Esophagus squamous epithelium (tissue), 5 donors: ENCODE measurements at places on chromosomes 4 and X. TPM values are rescaled to one million over a fixed set of nuclear protein-coding genes. Genes with fewer than 3 reads are reported as not detected.

DNA sequence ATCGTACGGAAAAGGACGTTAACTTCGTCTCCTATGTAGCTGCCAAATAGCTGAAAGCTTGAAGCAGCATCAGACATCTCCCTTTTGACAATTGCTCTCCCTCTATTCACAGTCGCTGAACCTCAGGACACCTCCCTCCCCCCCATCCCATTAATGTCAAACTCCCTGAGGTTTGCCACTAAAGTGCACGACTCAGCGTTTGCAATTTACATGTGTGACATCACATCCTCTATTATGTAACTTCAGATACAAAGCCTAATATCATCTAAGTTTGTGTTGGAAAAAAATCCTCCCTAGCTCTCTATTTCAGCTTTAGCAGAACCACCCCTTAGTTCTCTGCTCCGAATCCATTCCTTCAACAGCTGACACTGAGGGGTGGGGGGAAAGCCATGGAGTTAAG is 5.5 kb upstream of the NR3C2 start:
- no peaks in the 10 kb centered on the region for H3K36me3 ChIP-seq
- no peaks in the 10 kb centered on the region for H3K27me3 ChIP-seq
- H3K4me3 ChIP-seq, result no peak overlapping the region
- DNase-seq, result no peak
- H3K4me1 ChIP-seq, result peaks cover 6% of the 10 kb centered on the region

DNA sequence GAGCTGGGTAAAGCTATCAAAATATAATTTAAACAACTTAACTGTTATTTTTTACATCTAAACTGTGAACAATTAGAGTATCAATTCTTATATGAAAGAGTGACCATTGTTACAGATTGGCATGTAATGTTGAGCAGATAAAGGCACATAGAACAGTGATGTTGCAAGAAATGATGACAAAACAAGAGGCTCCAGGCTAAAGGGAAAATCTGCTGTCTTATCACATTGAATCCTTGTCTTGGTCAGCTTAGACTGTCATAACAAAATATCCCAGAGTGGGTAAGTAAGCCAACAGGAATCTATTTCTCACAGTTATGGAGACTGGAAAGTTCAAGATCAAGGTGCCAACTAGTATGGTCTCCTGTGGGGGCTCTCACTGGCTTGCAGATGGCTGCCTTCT is 154.1 kb upstream of the PPP3CA start:
- H3K27ac ChIP-seq, result no peak overlapping the region
- no peaks in the 10 kb centered on the region for H3K4me1 ChIP-seq
- H3K36me3 ChIP-seq, result no peaks in the 10 kb centered on the region
- DNase-seq, result no peak
- H3K4me3 ChIP-seq, result no peak overlapping the region

- H3K36me3 ChIP-seq, result no peaks in the 10 kb centered on the region
- H3K4me3 ChIP-seq, result no peak overlapping the region
- no peaks in the 10 kb centered on the region for H3K4me1 ChIP-seq
- no peak for DNase-seq
- H3K27me3 ChIP-seq, result no peaks in the 10 kb centered on the region
- H3K27ac ChIP-seq, result no peak overlapping the region
Observed at GRCh38 chrX:119228512-119229252, 7.4 kb upstream of the PGRMC1 start.

Gene INPP4B
- total RNA-seq, result 14.3 TPM

- H3K4me1 ChIP-seq, result no peaks in the 10 kb centered on the region
- no peak for DNase-seq
- H3K36me3 ChIP-seq, result no peaks in the 10 kb centered on the region
- H3K27ac ChIP-seq, result no peak overlapping the region
Observed at GRCh38 chr4:112923516-112923915, 125.9 kb upstream of the ANK2 start.

GRCh38 chrX:72026341-72027023 is 105.2 kb downstream of the RTL5 start:
- no peaks in the 10 kb centered on the region for H3K27me3 ChIP-seq
- no peak overlapping the region for H3K27ac ChIP-seq
- H3K4me1 ChIP-seq, result no peaks in the 10 kb centered on the region
- no peaks in the 10 kb centered on the region for H3K36me3 ChIP-seq

Gene TNMD
- not detected for total RNA-seq

- no peaks in the 10 kb centered on the region for H3K27me3 ChIP-seq
- H3K4me1 ChIP-seq, result no peaks in the 10 kb centered on the region
- no peak for DNase-seq
- no peak overlapping the region for H3K27ac ChIP-seq
Observed at GRCh38 chr4:154033921-154034320, 245.0 kb upstream of the SFRP2 start.

Gene CXCL1
- 9.5 TPM for total RNA-seq
